ENCODE measurements at places on chromosomes 16 and 17. TPM values are rescaled to one million over a fixed set of nuclear protein-coding genes. Genes with fewer than 3 reads are reported as not detected.

PMFBP1 gene
- 0.63 TPM for total RNA-seq

MAPT gene
- 0.09 TPM for total RNA-seq

PLEKHH3 gene
- total RNA-seq = 4.6 TPM

KRT15 gene
- total RNA-seq = 1.8 TPM

CCL13 gene
- total RNA-seq = not detected

SLFN12 gene
- 44.8 TPM for total RNA-seq

DYNC1LI2 gene
- 181 TPM for total RNA-seq

ODAD4 gene
- total RNA-seq = 0.18 TPM
